ENCODE measurements at places on chromosomes 7 and 10. TPM values are rescaled to one million over a fixed set of nuclear protein-coding genes. Genes with fewer than 3 reads are reported as not detected.

DNA sequence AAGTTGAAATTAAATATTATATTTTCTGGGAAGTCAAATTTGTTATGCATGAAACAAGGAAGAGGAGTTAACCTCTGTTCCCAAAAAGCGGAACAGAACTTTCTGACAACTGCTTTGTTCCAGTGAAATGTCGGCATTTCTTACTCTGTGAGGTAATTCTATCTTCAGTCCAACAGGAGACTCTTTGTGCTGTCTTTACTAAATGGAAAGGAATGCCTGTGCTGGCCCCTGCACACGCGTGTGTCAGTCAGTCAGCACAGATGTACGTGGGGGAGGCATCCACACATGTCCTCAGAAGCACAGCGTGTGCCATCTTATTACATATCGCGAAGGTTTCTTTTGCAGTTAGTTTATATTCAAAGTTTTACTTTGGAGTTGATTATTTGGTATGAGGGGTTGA lies 37.5 kb downstream of the NET1 start:
- DNase-seq: no peak

DNA sequence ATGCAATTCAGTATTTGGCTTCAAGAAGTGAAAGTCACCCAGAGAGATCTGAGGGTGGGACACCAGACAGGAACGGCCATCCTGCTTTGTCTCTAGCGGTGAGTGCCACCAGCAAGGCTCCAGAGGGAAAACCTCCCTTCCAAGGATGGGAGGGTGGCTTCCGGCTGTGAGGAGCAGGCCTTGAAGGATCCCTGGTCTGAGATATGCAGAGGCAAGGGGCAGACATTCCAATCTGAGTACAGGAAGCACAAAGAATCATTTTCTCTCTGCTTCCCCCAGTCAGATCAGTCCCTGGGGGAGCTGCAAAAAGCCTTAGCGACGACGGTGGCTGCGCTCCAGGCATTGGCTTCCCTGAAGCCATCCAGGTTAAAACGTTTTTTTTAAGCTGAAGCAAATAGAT lies 167.4 kb downstream of the TEX36 start:
- DNase-seq: no peak

DNA sequence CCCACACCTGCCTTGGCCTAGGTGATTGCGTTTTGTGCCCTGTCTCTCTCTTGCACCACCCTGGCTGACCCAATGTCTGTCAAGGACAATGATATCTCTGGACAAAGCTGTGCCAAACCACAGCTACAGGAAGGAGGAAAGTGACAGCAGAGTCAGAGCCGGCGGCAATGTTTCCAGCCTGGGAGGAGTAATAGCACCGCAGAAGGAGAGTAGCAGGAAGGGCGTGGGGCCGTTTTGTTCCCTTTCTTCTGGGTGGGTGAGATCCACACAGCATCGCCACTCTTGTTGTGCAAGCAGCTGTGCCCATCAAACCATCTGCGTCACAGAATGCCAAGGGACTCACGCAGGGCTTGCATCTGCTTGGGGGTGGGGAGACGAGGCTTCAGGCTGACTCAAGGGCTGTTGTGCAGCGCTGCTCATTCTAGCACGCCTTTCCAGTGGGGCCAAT lies 341.6 kb upstream of the AUTS2 start:
- DNase-seq: no peak

GRCh38 chr7:142581341-142581740 lies 167.9 kb upstream of the PRSS1 start:
- peak; percentile 6 for DNase-seq

DNA sequence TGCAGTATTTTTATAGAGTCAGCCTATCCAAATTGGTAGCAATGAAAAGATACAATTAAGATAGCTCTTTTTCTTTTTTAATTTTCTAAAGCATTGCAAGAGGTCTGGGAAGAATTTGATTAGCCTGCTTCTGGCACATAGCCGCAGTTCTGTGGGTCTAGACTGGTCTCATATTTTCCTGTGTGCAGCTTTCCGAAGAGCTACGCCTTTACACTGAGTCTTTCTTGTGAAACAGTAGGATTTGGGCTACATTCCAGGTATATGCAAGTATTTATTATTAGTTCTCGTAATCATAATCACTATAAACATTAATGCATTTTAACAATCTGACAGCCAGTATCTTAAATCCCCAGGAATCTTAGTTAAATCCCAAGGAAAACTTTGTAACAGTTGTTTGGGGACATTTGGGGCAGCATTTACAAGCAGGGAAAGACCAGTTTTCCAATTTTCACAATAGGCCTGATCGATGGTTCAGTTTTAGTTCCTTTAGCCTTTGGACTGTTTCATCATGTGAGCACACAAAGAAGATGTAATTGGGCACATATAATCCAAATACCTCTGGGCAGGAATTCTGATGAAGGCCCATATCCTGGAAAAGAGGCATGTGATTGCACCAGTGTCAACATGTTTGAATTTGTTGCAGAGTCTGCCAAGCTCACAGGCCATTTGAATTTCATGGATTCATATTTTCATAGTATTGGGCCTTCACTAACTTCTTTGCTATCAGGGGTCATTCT lies 287.3 kb downstream of the INHBA start:
- DNase-seq: no peak

LBX1 gene
- total RNA-seq: not detected

- DNase-seq: no peak
Measured at GRCh38 chr10:77544617-77545016, 93.0 kb downstream of the KCNMA1 start.

- no peak for DNase-seq
Measured at GRCh38 chr7:101411508-101411874, 48.8 kb downstream of the COL26A1 start.

OR6B1 gene
- not detected for total RNA-seq

ZNF800 gene
- total RNA-seq: 49.9 TPM

GRCh38 chr10:78184851-78185692 lies 151.4 kb downstream of the RPS24 start:
- no peak for DNase-seq

GRCh38 chr10:9262770-9263169 lies 1208.3 kb downstream of the GATA3 start:
- DNase-seq: no peak

DNA sequence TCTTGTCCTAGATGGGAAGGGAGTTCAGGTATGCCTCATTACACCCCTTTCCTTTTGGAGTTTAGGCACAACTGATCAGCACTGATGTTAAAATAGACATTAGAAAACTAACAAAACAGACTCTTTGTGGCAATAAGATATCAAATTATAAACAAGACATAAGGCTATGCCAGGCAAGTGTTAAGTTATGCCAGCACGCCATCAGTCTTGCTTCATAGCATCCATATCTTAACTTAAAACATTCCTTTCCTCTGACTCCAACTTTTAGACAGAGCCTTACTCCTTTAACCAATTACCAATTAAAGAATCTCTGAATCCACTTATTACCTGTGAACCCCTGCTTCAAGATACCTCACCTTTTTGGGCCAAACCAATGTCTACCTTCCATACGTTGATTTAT lies 126.2 kb upstream of the ETV1 start:
- no peak for DNase-seq

KLF14 gene
- 0.09 TPM for total RNA-seq

CYP3A4 gene
- total RNA-seq: not detected

CYP26C1 gene
- total RNA-seq: not detected

HOXA4 gene
- not detected for total RNA-seq

GRCh38 chr7:38660427-38661099 lies 29.4 kb upstream of the AMPH start:
- peak; percentile 12 for DNase-seq

GRCh38 chr7:34070511-34071323 lies 165.4 kb downstream of the BMPER start:
- DNase-seq: no peak

DNA sequence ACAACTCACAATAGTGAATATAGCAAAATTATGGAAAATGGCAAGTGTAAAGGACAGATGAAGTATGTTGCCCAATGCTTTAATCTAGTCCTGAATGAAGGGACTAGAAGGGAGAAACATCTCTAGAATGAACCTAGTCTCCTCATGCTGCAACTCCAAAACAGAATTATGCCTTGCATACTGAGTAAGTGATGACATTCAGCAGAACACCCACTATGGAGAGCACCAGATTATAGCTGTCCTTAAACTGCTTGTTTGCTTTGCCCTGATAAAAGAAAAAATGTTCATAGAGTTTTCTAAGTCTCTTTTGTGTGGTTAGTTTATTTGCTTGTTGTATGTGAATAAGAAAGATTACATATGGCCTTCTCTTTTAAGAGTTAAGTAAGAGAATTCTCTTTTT lies 7.8 kb upstream of the HGF start:
- DNase-seq: no peak

TAS2R41 gene
- total RNA-seq: not detected

DNA sequence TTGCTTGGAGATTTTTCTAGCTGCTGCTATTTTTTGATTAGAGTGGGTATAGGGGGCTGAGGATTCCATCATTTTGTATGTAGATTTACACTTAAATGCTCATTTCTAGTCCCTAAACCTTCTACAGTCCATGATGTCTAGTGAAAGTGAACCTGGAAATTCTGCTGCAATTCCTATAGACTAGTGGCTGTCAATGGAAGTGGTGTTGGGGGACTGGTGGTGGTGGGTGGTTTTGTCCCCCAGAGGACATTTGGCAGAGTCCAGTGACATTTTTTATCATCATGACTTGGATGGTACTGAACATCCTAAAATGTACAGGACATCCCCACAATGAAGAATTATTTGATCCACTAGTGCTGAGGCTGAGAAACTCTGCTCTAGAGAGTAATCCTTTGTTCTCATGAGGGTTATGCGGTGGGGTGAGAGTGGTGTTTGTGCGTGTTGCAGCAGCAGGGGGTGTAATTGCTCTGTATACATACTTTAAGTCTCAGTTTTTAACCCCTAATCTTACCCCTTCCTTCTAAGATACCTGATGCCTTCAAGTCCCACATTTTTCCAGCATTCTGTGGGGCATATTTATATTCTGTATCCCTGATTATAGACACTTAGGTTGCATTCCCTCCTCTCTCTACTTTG lies 35.0 kb downstream of the KIF11 start:
- DNase-seq: no peak

GRCh38 chr7:77310982-77311381 lies 105.2 kb downstream of the GSAP start:
- no peak for DNase-seq

DNA sequence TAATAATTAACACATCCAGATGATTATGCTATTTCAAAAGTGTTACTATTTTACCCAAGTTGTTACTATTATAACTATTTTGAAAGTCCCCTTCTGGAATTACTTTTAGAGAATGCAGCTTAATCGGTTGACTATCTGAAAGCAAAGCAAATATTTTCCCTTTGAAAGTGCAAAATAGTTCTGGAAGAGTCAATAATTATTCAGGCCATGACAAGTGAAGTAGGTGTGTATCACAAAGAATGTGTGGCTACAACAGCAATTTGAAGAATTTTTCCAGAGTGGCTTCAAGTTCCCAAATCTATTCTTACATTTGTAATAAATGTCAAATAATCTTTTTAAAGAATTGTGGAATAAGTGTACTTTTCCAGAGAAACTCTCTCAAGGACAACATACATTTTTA lies 42.8 kb downstream of the RNLS start:
- DNase-seq: no peak

DNA sequence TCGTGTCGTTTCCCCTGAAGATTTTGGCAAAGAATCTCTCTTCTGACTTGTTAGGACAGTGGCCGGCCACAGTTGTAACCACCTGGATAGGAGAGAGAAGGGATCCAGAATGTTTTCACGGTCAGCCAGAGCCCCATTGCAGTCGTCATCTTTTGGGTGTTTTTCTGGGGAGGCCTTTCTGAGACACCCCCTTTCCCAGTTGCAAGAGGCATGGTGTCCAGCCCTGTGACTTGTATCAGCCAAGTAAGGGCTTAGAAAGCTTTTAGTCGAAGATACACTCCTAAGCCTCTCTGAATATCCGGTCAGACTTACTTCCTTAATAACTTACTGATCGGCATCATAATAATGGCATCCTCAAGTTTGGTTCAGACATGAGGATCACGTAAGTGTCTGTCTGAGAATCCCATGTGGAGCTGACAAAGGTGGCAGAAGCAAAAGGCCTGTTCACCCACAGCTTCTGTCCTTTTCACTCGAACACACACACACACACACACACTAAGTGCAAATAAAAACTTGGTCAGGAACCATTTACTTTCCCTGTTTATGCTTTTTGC lies 435.7 kb upstream of the GALNT17 start:
- no peak for DNase-seq

GRCh38 chr7:55020466-55020871 lies 1.7 kb downstream of the EGFR start:
- DNase-seq: no peak

- no peak for DNase-seq
Measured at GRCh38 chr7:130114776-130115175, 44.4 kb downstream of the KLHDC10 start.

- no peak for DNase-seq
Measured at GRCh38 chr7:141418066-141418465, 133.1 kb upstream of the AGK start.

DNA sequence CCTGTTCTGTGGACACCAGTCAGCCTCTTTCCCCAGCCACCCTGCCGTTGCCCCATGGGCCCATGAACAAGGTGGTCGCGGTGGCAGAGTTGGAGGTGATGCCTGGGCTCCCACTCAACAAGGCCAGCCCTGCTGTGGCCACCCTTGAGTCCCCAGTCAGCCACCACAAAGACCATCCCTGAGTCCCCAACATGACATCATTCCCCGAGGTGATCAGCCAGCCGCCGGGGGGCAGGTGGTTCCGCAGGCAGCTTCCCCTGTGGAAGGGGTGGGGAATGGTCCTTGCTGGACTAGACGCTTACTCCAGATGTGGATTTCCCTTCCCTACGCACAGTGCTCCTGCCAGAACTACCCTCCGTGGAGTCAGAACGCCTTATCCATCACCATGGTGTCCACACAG lies 271.7 kb downstream of the PTPRN2 start:
- no peak for DNase-seq

- DNase-seq: no peak
Measured at GRCh38 chr7:108613949-108614381, 44.3 kb downstream of the DNAJB9 start.

- DNase-seq: no peak
Measured at GRCh38 chr10:87733081-87733480, 73.4 kb downstream of the PAPSS2 start.

DNA sequence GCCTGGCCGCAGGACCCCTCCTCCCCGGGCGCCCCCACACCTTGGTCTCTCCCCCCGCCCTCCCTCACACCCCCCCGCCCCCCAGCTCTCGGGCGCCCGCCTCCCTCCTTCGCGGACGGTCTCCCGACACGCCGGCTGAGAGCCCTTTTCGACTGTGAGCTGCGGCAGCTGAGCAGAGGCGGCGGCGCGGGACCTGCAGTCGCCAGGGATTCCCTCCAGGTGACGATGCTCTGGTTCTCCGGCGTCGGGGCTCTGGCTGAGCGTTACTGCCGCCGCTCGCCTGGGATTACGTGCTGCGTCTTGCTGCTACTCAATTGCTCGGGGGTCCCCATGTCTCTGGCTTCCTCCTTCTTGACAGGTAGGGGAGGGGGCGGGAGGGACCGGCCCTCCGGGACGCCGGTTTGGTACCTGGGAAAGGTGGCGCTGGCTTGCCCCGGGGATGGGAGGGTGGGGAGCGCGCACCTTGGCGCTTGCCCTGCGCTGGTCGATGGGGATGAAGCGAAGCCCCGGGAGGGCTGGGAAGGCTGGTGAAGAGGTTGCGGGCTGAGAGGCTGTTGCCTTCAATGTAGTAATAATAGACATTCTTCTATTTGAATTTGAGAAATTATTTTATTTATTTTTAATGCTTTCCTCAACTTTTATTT lies at the start of gene BMPER:
Gene BMPER, plus strand, starts transcription at position 151 of the 644 bp plus-strand sequence. Its CDS starts 75 bp downstream, at position 226.
- peak; percentile 17 for DNase-seq

GRCh38 chr7:155274633-155275355 lies 22.9 kb upstream of the INSIG1 start:
- no peak for DNase-seq

TMEM229A gene
- not detected for total RNA-seq

- no peak for DNase-seq
Measured at GRCh38 chr7:105402221-105403095, 13.7 kb upstream of the SRPK2 start.
